ENCODE measurements at places on chromosomes 4 and X.
A peak's percentile ranks its signal among the peaks of the same experiment; 100 is the strongest.

- DNase-seq: peak; percentile 85
These were observed 50.0 kb downstream of the IQCM start for GRCh38 chr4:149765630-149766029.

DNA sequence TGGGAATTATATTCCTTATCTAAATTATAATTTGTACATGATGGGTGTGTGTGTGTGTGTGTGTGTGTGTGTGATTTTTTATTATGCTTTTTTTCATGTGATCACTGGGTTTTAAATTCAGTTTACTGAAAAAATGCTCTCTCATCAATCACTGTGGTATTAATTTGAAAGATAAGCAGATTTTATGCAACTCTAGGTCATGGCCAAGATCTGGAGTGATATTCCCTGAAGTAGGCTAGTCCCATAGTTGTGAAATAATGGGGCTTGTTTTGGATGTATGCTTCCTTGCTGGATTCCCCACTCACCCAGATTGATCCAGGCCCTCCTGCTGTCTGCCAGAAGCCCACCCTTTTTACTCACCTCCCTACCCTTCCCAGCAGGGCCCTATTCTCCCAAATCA, 22.0 kb upstream of the PGRMC2 start:
- no peak for DNase-seq

GRCh38 chrX:66602381-66602938, 36.4 kb downstream of the EDA2R start:
- DNase-seq: no peak

GRCh38 chr4:74999714-75000309, 66.9 kb downstream of the PARM1 start:
- DNase-seq: no peak

DNA sequence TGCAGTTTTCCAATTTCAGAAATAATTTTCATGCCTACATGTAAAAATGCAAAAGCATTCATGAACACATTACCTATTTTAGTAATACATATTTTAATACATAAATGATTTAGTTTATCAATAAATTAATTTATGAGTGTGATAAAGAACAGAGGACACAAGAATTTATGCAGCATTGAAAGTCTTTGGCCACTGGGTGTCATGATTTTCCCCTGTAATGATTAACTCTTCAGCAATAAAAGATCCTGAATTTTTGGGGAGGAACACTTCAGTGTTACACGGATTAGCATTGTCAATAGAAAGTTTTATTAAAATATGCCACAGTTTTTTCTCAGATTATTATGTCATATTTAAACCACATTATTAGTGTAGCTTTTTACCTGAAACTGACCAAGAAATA, 8.6 kb upstream of the VCX2 start:
- no peak for DNase-seq
